ENCODE measurements at places on chromosomes 3 and 15.

GRCh38 chr3:76912841-76913383, 127.0 kb upstream of the ROBO2 start:
- no peak for DNase-seq

GRCh38 chr3:30770387-30770786, 124.1 kb downstream of the GADL1 start:
- peak; percentile 95 for DNase-seq

DNA sequence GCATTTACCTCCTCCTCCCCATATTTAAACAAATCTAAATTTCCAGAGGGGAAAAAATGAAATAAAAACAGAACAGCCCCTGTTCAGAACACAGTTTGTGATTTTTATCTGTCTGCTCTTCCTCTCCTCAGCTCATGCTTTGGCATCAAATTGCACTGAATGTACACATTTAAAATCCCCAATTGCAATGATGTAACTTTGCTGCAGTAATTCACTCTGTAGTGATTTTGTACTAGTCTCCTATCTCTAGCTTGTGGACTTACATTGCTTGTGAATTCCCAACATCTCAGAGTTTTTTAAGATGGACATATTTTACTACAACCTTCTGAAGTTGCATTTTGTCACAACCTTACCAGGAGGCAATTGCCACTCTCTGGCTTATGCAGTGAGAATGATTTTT, 81.6 kb upstream of the ROBO2 start:
- no peak for DNase-seq

DNA sequence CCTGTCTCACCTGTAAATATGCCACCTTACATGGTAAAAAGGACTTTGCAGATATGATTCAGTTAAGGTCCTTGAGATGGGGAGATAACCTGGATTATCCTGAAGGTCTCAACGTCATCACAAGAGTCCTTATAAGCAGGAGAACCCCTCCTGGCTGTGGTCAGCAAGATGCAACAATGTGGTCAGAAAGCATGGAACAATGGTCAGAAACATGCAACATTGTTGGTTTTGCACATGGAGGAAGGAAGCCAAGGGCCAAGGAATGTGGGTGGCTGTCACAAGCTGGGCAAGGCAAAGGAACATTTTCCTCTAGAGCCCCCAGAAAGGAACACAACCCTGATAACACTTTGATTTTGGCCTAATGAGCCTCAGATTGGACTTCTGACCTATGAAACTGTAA, 9.4 kb upstream of the SUMF1 start:
- no peak for DNase-seq

Measured in fibroblast of mammary gland (primary cell).